Hippocampal formation (tissue), 2 donors: ENCODE measurements at places on chromosomes 2 and 18.

- no peak for DNase-seq
These were observed 62.2 kb downstream of the MFSD6 start for GRCh38 chr2:190470256-190470826.

GRCh38 chr2:16614314-16614860 is 51.2 kb downstream of the CYRIA start:
- DNase-seq: no peak

GRCh38 chr18:58863539-58864145 is 1.0 kb upstream of the ZNF532 start:
- DNase-seq: no peak

GRCh38 chr18:25141399-25141798 is 210.6 kb downstream of the ZNF521 start:
- DNase-seq: no peak

DNA sequence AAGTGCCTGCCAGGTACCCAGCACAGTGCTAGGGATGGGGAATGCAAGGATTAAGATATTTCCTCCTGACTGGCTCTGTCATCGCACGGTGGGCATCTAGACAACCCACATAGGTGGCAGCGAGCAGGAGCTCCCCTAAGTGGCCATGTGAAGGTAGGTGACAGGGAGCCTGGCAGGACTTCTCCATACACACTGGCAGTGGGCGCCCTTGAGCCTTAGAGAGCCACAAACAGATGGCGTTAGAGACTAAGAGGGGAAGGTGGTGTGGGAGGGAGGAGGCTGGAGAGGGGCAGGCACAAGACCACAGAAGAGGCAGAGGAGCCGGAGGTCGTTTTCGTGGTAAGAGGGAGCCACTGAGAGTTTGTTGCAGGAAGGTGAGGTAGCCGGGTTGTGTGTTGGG is 15.2 kb downstream of the PRELID3A start:
- no peak for DNase-seq

DNA sequence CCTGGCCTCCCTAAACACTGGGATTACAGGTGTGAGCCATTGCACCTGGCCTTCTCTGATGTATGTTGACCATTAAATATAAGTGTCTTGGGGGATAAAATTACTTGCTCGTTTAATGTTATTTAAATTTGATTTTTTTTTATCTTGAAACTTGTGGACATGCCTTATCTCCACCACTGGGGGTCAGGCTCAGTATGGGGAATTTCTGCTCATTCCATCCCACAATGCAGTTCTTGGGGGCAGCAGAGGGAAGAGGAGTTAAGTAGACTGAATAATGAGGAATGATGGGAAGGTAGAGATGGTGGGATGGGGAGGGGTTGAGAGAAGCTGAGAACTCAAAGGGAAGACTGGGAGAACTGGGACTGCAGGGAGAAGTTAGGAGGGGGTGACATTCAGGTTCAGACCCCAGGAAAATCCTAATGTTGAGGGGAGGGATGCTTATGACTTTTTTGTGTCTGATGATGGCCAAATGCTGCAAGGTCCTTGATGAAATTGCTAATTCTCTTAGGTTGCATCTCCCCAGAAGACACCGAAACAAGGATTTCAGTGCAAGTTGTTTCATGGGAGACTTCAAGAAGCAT is 174.2 kb downstream of the MIB1 start:
- DNase-seq: no peak

GRCh38 chr2:160647967-160648685 is 154.5 kb upstream of the RBMS1 start:
- no peak for DNase-seq

DNA sequence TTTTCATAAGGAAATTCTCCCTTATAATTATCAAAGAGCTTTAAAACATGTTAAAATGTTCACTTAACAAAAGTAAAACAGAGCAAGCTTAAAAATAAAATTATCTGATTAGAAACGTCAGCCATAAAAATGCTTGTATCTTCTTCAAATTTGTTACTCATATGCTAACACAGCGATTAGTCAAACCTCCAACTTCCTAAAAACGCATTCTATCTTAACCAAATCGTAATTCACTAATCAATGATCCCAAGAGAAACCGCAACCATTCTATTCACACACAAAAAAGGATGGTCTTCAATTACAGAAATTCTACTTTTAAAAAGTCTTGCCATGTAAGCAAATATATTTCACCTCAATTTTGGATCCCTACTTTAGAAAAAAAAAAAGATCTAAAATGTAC is 1.9 kb downstream of the STK17B start:
- no peak for DNase-seq

DNA sequence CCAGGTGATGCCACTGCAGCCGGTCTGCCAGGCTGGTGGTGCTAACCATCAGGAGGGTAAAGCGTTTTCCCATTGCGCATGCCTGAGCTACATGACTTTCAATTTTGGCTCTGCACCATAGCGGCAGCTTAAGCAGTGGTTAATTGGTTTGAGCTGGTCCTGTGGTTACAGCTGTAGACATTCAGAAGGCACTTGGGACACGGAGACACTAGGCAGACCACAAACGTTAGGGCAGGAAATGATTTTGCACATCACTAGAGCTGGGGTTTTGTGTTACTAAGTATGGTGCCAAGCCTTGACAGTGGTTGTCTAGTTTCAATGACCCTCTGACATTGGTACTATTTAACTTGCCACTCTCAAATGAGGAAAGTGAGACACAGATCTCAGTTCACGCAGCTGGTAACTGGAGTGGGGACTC is 28.9 kb upstream of the CNOT11 start:
- no peak for DNase-seq

- DNase-seq: no peak
These were observed 25.4 kb downstream of the SP100 start for GRCh38 chr2:230441227-230441897.

DNA sequence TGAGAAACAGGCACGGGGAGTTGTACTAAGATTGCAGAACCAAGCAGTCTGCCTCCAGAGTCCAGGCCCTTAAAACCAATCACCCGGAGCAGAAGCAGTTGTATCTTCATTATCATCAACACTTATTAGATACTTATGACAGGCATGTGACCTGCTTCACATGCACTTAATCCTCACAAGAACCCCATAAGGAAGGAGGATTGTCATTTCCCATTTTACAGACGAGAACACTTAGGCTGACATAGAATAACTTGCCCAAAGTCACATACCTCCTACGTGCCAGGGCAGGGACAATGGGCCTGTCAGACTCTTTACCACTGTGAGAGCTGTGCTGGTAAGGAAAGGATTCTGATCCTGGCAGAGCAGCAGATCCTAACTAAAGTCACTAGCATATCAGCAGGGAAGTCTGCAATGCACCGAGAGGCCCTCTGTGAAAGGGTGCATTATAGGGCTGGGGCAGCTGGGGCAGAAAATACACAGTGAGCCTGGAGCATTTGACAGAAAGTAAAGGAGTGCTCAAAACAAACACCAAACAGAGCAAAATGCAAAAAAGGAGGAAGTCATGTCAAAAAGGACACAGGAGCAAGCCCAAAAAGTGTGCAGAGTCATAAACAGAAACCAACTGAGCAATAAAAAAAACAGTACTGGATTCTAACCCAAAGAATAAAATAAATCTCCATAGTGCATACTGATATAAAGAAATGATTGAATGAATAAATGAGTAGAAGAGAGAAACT is 55.9 kb upstream of the SP3 start:
- no peak for DNase-seq

GRCh38 chr2:120538691-120539423 is 192.9 kb downstream of the INHBB start:
- no peak for DNase-seq

- DNase-seq: peak; percentile 56
These were observed 101.7 kb downstream of the AGAP1 start for GRCh38 chr2:235595422-235596010.

DNA sequence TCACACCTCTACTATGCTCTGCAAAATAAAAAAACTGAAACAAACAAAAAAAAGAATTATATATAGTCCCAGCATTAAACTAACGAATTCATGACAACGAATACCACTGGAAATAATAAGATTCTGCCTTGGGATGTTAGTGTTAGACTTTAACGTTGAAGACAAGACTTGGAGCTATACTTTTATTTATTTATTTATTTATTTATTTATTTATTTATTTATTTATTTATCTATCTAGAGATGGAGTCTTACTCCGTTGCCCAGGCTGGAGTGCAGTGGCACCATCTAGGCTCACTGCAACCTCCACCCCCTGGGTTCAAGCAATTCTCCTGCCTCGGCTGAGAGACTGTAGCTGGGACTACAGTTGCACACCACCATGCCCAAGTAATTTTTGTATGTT is 27.2 kb upstream of the PAPOLG start:
- no peak for DNase-seq

DNA sequence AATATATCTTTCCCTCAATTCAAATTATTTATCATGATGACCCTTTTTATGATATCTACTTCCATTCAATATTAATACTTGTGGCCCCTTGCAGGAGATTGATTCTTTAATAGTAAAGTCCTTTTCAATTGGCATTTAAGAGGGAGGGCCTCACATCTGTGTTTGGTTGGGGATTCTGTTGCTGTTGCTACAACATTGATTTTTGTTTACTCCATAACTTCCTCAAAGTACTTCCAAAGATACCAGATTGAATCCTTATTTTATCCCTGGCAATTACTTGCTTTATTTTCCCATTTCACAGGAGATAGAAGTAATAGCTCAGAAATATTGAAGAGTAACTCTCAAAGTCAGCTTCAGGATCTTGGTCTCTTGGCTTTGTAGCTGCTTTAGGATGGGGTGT is 32.8 kb downstream of the MEIS1 start:
- no peak for DNase-seq

- peak; percentile 74 for DNase-seq
These were observed 17.9 kb downstream of the KCNIP3 start for GRCh38 chr2:95314964-95315611.

DNA sequence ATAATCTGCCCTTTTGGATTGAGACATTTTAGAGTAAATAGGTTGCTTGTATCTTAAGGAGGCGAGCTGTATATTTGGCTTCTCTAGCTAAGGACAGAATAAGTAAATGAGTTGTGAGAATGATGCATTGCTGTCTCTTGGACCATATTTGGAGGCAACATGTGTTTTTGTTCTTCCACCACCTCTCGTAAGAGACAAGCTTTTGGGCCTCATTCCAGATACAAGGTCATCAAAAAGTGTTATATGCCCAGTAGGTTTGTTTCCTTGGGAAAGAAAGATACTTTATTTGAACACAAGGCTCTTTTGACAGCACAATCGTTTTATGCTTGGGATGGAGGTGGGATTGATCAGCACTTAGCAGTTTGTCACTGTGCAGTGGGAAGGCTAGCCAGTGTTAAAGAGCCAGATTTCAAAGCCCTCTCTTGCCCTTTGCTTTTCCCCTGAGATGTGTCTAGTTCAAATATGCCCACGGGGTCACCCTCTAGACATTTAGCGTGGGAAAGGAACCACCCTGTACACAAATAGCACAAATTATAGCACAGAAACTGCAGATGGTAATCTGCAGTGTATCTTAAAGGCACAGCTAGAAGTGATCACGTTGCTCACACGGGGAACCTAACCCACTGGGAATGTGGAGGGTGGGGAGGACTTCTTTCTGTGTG is 131.3 kb downstream of the MAP4K4 start:
- no peak for DNase-seq

DNA sequence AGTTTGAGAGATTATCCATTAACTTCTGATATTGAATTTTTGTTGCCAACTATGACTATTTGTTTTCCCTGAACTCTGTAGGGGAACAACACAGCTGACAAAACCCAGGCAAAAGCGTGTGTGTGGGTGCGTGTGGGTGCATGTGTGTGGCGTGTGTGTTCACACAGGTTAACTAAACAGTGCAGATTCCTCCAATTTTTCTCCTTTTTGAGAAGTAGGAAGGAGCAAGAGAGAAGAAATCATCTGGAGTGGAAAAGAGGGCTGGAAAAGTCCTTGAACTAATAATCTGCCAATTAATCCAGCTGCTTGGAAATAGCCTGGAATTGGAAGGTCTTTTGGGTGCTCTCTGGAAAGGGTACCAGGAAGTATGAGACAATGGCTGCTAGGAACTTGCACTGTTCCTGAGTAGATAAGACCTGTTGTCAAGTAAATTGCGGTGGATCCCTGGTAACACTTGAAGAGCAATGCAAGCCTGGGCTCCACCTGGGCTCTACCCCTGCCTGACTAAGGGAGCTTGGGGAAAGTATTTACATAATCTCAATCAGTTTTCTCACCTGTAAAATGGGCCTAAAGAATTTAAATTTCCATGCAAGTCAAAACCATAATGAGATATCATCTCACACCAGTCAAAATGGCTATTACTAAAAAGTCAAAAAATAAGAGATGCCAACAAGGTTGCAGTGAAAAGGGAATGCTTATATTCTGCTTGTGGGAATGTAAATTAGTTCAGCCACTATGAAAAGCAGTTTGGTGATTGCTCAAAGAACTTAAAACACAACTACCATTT is 40.5 kb upstream of the IL1R1 start:
- no peak for DNase-seq

DNA sequence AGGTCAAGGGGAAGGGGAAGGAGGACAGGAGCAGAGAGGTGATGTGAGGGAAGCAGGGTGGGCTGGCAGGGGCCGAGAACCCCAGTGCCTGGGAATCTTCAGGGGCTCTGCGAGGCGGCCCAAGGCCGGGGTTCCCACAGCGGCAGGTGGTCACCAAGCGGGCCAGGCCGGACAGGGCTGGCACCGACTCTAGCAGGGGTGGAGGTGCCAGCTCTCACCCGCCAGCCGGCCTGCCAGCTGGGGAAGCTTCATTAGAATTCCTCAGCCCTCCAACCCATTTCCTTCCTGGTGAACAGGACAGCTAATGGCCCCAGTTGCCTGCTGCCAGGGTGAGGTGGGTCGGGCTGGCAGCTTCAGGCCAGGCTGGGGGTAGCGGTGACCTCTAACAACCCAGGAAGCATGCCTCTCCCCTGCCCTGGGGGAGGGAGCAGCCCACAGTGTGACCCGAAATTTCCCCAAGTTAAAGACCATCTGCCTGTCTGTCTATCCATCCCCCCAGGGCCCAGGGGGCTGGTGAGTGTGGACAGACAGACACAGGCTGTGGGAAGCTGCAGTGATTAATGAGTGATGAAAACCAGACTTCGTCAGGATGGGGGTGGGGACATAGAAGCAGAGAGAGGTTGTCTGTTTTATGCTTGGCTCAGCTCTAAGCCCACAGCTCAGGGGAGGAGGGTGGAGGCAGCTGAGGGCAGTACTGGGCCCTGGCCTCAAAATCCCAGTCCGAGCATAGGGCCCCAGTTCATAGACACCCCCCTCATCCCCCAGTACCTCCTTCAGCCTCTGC is 144.1 kb downstream of the ZFP36L2 start:
- no peak for DNase-seq

- no peak for DNase-seq
These were observed 38.9 kb downstream of the RHOB start for GRCh38 chr2:20485612-20486388.

GRCh38 chr18:34543945-34544344 is 166.2 kb upstream of the DTNA start:
- DNase-seq: no peak

DNA sequence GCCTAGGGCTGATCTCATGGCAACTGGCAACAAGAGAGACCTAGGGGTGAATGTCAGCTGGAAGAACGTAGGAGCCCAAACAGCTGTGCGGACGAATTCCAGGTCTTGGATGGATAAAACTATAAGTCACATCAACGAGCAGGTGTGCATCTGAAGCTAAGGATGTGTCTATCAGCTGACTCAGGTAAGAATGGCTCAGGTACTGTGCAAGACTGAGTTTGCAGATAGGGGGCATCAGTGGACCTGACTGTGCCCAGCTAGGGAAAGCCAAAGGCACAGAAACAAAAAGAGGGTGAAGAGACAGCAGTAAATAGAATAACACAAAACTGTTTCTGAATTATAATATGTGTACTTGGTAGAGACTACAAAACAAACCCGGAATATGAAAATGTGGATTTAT is 357.3 kb downstream of the ZEB2 start:
- no peak for DNase-seq

- no peak for DNase-seq
These were observed 769 bp downstream of the ALMS1 start for GRCh38 chr2:73386342-73386868.
